ENCODE measurements at places on chromosomes 5 and 9.

GRCh38 chr5:59738024-59738423 lies 155.5 kb downstream of the PDE4D start:
- no peak for DNase-seq

- no peak for DNase-seq
Observed at GRCh38 chr5:112534067-112534583, 115.0 kb upstream of the EPB41L4A start.

GRCh38 chr9:128505414-128505765 lies 871 bp downstream of the GLE1 start:
- DNase-seq = no peak

GRCh38 chr9:98360176-98360708 lies 104.8 kb upstream of the TBC1D2 start:
- no peak for DNase-seq

DNA sequence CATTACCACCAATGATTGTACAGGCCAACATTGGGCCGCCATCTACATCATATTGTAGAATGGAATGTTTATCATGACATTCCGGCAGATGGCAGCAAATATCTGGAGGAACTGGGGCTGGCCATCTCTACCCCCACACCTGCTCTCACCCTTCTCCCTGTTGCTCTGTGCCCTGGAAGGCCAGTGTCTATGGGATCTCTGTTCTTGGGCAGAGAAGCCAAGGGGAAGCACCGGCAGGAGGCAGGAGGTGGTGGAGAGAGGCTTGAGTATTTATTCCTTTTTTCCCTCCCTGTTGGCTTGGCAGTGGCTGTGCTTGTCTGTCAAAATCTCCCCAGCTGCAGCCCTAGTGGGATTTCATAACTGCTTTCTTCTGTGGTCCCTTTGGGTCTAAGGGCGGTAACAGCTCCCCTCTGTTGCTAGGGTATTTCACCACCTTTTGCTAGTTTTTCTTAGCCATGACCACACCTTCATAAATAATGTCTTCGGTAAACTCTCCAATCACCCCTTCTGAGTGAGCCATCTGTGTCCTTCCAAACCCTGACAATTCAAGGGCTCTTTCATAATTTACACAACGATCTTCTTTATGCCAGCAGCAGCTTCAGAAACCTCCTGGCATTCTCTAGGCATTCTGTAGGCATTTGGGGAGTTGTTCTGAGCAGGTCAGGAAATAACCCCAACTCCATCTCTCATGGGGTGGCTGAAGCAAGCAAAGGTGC lies 225.8 kb downstream of the MELK start:
- DNase-seq = no peak

All from activated CD4-positive, alpha-beta T cell treated with anti-CD3 and anti-CD28 coated beads, Interleukin-2, amount 50 U/mL, for 24 hours (primary cell).